ENCODE measurements at places on chromosomes 16 and 17.

DNA sequence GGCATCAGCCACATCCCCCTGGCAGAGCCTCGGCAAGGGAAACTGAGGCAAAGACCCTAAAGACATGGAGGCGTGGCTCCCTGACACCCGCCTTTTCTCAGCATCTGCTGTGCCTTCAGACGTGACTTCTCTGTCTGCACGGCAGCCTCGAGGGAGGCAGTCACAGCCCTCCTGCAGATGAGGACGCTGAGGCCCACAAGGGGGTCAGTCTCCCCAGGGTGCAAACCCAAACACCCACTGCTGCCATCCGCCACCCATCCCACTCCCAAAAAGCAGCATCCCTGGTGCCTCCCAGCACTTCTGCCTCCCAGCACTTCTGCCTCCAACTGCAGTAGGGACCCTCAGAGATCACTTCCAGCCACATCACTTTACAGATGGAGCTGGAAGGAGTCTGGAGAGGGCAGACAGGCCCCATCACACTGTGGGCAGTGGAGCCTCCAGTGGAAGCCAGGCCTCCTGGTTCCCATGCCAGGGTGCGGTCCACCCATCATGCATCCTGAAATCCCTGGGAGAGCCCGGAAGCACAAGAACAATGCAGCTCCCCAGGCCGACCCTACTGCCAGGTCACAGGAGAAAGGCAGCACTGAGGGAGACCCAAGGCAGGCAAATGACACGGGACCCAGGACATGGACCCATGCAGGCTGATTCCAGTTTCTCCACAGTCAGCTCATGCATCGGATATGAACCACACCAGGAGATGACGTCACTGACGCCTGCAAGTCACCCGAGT, 23.8 kb downstream of the KDM8 start:
- DNase-seq, result no peak

DNA sequence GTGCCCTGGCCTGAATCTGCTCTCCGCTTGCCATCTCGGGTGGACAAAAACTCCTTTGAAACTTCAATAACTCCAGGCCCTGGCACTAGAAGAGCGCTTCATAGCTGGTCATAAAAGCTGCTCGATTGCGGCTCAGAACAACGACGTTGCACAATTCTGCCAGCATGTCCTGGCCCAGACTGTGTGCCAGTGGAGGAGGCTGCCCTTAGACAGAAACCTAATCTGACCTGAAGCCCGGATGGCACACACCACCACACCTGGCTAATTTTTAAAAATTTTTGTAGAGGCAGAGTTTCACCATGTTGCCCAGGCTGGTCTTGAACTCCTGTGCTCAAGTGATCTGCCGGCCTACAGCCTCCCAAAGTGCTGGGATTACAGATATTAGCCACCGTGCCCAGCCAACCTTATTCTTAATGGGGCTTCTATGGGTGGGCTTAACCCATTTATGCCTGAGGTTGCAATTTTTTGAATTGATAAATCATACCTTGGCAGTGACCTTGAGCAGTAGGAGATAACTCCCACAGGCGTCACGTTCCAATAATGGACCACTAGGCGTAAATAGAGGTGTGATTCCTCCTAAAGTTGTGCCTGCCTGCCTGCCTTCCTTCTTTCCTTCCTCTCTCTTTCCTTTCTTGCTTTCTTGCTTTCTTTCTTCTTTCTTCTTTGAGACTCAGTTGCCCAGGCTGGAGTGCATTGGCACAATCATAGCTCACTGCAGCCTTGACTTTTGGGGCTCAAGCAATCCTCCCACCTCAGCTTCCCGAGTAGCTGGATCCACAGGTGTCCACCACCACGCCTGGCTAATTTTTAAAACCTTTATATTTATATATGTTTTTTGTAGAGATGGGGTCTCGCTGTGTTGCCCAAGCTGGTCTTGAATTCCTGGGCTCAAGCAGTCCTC, 1.1 kb upstream of the PPL start:
- DNase-seq, result no peak

- no peak for DNase-seq
Observed at GRCh38 chr16:12906271-12906670, 4.9 kb downstream of the SHISA9 start.

DNA sequence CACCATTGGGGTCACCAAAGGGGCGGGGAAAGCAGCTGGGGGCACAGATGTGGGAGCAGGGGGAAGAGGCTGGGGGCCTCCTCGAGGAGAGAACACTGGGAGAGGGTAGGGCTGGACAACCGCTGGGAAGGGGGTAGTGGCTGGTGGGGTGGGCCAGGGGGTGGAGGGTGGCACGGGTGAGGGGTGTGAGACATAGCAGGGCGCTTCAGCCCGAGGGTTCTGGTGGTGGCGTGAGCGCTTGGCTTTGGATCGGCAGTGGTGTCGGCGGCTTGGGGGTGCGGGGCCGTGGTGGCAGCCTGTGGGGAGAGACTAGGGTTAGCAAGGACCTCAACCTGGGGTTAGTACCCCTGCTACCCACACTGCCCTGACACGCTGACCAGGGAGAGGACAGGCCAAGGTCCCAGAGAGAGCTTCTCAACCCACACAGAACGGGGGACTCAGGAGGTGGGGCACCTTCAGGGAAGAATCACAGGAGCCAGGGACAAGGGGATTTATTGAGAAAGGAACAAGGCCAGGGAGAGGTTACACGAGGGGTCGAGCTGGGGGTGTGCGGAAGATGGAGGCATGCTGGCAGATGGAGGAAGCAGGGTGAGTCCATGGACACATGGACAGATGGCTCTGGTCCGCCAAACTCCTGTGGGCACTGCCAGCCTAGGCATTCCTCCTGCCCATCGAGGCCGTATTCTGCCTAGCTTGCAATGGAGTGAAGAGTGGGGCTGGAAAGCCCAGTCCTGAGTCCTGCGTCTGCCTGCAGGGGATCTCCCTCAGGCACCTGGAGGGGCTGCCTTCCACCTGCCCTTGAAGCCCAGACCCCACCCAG, 8.4 kb downstream of the PER1 start:
- no peak for DNase-seq

DNA sequence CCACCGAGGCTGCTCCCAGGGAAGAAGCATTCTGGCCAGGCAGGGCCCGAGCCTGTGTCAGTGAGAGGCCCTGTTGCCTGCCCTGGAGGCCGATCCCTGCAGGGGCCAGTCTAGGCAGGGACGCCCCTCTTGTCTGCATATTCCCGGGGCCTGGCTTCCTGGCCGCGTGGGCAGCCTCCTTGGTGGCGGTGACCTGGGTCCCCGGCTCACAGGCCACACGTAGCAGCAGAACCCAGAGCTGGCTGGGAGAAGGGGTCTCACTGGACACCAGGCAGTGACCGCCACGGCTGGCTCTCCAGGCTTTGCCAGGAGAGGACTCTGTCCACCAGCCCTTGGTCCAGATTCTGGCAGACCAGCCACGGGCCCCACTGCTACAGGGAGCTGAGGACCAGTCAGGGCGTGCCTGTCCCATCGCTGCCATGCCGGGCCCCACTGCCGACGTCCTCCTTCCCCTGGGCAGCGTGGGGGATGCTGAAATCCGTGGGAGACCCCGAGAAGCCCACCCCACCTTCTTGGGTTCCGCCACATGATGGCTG, 3.7 kb upstream of the CACNA1H start:
- DNase-seq, result no peak

- no peak for DNase-seq
Observed at GRCh38 chr16:66610111-66610820, 5.8 kb downstream of the CMTM3 start.

- DNase-seq, result no peak
Observed at GRCh38 chr16:70402916-70403659, 35.8 kb downstream of the ST3GAL2 start.

DNA sequence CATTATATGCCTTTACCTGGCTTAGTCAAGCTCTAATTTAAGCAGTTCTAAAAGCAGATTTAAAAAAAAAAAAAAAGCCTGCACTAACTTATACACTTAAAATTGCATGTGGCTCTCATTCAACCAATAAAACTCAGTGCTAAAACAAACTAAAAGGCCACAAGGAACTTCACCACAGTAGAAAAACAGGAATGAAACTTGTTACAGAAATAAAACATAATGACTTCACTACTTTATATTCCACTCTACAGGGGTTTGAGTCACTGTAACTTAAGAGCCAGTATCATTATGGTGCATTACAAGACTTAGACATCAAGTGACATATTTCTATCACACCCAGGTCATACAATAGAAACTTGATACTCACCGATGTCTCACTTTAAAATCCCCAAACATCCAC, 11.1 kb downstream of the CA10 start:
- no peak for DNase-seq

- DNase-seq, result no peak
Observed at GRCh38 chr17:37488607-37489196, 989 bp upstream of the DUSP14 start.

DNA sequence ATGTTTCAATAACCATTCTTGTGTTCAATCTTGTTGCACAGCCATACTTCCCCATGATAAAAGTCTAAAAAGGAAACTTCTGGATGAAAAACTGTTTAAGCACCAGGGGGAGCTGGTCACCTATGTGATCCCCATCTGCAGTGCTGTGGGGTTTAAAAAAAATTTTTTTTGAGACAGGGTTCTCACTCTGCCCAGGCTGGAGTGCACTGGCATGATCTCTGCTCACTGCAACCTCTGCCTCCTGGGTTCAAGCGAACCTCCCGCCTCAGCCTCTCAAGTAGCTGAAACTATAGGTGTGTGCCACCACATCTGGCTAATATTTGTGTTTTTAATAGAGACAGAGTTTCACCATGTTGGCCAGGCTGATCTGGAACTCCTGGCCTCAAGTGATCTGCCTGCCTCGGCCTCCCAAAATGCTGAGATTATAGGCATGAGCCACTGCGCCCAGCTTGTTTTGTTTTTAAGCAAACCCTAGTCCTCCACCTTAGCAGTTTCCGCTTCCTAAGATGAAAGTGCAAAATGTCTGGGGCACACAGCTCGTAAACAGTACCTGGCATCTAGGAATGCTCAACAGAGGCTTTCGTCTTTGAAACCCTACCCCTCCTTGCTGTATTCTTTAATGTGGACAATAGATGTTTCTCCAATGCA, 25.4 kb downstream of the DNAJA2 start:
- peak; percentile 12 for DNase-seq

DNA sequence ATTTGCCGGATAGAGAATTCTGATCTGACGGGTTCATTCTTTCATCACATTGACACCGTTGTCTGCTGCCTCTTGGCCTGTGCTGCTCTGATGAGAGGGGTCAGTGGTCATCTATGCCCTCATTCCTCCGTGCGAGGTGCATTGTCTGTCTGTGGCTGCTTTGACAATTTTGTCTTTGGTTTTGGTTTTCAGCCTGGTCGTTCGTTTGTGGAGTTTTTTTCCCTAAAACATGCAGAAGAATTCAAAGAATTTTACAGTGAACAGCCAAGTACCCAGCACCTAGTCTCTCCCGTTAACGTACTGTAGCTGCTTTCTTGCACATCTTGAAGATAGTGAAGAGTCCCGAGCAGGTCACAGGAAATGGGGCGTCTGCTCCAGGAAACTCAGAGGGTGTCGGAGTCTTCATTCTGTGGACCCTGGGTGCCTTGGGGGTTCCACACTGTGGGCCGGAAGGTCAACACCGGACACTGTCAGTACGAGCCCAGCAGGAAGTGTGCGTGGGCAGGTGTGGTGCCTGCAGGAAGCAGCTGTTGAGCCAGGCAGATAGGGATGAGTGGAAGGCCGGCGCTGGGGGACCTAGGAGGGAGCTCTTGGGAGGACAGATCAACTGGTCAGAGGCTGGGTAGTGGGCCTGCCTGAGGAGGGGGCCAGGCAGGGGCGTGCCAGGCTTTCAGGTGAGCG, 28.2 kb downstream of the CRAMP1 start:
- DNase-seq, result no peak

- DNase-seq, result no peak
Observed at GRCh38 chr17:39643271-39643670, 6.3 kb downstream of the STARD3 start.

GRCh38 chr17:70144260-70144846, 25.0 kb upstream of the KCNJ2 start:
- DNase-seq, result peak; percentile 29

GRCh38 chr17:13538841-13539411, 62.8 kb downstream of the HS3ST3A1 start:
- DNase-seq, result no peak

GRCh38 chr17:38328620-38329019, 15.1 kb downstream of the GPR179 start:
- no peak for DNase-seq

- no peak for DNase-seq
Observed at GRCh38 chr17:4635823-4636375, 5.6 kb downstream of the ALOX15 start.

GRCh38 chr16:311725-312124, 28.8 kb downstream of the PDIA2 start:
- DNase-seq, result no peak

GRCh38 chr17:82709024-82709675, 7.4 kb upstream of the FN3KRP start:
- no peak for DNase-seq

DNA sequence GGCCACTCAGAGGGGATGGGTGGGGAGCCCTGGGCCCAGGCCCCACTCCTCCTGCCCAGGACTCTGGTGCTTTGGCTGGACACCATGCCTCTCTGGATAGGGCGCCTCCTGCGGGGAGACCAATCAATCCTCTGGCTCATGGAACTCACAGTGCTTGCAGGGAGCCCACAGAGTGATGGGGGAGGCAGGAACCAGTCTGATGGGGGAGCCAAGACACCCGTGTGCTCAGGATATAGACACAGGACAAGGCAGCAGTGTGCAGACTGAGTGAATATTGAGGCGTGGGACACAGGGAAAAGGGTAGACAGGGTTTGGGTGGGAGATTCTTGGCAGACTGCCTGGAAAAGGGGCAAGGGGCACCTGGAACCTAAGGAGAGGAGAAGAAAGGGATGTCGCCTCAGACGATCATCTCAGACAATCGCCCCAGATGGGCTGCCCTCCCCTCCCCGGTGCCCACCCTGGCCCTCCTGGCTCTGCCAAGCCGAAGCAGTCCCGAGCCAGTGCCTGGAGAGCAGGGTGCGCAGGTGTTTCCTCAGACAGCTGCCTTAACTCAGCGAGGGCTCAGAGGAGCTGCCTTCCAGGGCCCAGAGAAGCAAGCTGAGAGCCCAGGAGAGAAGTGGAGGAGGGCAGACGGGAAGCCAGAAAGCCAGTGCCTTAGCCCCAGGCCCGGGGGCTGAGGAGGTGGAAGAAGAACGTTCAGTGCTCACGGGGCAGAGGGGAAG, 37.4 kb upstream of the DLX4 start:
- no peak for DNase-seq

DNA sequence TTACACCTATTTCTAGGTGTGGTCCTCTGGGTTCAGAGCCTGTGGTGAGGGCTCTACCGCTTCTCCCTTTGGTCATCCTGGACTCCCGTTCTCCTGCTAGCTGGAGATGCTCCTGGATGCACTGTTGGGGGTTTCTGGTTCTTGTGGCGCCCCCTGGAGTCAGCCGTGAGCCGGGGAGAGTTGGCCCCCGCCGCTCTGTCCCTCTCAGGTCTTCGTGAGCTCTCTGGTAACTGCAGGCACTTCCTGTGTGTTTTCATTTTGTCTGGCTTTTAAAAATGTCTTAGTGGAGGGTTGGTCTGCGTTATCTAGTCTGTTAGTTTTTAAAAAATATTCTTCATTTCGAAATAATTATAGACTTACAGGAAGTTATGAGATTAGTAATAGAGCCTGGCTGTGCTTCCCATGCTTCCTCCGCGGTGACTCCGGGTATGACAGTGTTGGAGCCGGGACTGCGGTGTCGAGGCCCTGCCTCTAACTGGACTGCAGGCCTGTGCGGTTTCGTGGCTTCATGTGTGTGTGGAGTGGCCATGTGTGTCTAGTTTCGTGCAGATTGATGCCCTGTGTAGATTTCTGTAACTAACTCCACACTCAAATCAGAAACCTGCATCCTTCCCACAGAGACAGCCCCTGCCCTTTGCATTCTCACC, 78.0 kb upstream of the ZNF750 start:
- no peak for DNase-seq

- DNase-seq, result no peak
Observed at GRCh38 chr17:75091855-75092327, 4.1 kb downstream of the SLC16A5 start.
